ENCODE measurements at places on chromosomes 12 and 14. TPM values are rescaled to one million over a fixed set of nuclear protein-coding genes. Genes with fewer than 3 reads are reported as not detected.

GRCh38 chr12:126784328-126784921 lies 1482.5 kb upstream of the TMEM132C start:
- peak; percentile 63 for DNase-seq
- H3K27ac ChIP-seq, result no peak overlapping the region
- no peaks in the 10 kb centered on the region for H3K4me1 ChIP-seq
- no peak overlapping the region for H3K4me3 ChIP-seq
- H3K36me3 ChIP-seq, result no peaks in the 10 kb centered on the region
- H3K27me3 ChIP-seq, result no peaks in the 10 kb centered on the region

DNA sequence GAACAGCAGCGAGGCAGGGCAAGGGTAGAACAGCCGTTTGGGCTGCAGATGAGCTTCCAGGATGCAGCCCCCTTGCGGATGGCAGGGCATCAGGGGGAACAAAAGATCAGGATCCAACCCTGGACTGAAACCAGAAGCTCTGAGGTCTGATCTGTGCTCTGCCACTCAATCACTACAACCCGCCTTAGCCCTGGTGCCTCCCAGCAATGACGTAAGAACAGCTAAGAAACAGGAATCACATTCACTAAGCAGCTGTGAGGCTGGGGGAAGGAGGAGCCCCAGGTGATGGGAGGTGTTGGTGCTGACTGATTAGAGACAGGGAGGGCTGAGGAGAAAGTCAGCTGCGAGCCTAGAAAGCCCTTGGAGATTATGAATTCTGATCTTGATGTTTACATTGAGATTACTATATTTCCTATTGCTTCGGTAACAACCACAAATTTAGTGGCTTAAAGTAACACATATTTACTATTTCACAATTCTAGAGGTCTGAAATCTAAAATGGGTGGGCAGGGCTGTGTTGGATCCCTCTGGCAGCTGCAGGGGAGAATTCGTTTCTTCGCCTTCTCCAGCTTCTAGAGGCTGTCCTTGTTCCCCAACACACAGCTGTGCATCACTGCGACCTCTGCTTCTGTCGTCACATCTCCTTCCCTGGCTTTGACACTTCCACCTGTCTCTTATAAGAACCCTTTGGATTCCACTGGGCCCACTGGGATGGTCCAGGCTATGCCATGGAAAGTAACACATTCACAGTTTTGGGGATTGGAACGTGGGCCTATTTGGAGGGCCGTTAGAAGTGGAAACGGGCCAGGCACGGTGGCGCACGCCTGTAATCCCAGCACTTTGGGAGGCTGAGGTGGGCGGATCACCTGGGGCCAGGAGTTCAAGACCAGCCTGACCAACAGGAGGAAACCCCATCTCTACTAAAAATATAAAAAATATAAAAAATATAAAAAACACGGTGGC lies 6.1 kb upstream of the CD9 start:
- peaks cover 24% of the 10 kb centered on the region for H3K4me1 ChIP-seq
- no peaks in the 10 kb centered on the region for H3K27me3 ChIP-seq
- H3K4me3 ChIP-seq, result no peak overlapping the region
- DNase-seq, result peak; percentile 67

Gene FITM1
- 137 TPM for total RNA-seq

- H3K27ac ChIP-seq, result no peak overlapping the region
- no peaks in the 10 kb centered on the region for H3K4me1 ChIP-seq
- H3K27me3 ChIP-seq, result no peaks in the 10 kb centered on the region
- H3K36me3 ChIP-seq, result no peaks in the 10 kb centered on the region
Measured at GRCh38 chr12:90045559-90045958, 336.9 kb upstream of the ATP2B1 start.

- H3K27ac ChIP-seq, result no peak overlapping the region
- no peak for DNase-seq
- H3K27me3 ChIP-seq, result no peaks in the 10 kb centered on the region
- H3K4me1 ChIP-seq, result no peaks in the 10 kb centered on the region
- H3K36me3 ChIP-seq, result no peaks in the 10 kb centered on the region
Measured at GRCh38 chr14:80609055-80609454, 332.5 kb downstream of the CEP128 start.

Gene CRACR2A
- total RNA-seq, result 14.3 TPM

Gene TMEM119
- total RNA-seq, result 19.1 TPM

GRCh38 chr12:20339060-20339459 lies 29.3 kb upstream of the PDE3A start:
- H3K27ac ChIP-seq, result peak overlapping the region; percentile 15
- no peak for DNase-seq
- H3K4me3 ChIP-seq, result no peak overlapping the region
- H3K4me1 ChIP-seq, result peaks cover 11% of the 10 kb centered on the region
- H3K36me3 ChIP-seq, result no peaks in the 10 kb centered on the region
- H3K27me3 ChIP-seq, result no peaks in the 10 kb centered on the region

DNA sequence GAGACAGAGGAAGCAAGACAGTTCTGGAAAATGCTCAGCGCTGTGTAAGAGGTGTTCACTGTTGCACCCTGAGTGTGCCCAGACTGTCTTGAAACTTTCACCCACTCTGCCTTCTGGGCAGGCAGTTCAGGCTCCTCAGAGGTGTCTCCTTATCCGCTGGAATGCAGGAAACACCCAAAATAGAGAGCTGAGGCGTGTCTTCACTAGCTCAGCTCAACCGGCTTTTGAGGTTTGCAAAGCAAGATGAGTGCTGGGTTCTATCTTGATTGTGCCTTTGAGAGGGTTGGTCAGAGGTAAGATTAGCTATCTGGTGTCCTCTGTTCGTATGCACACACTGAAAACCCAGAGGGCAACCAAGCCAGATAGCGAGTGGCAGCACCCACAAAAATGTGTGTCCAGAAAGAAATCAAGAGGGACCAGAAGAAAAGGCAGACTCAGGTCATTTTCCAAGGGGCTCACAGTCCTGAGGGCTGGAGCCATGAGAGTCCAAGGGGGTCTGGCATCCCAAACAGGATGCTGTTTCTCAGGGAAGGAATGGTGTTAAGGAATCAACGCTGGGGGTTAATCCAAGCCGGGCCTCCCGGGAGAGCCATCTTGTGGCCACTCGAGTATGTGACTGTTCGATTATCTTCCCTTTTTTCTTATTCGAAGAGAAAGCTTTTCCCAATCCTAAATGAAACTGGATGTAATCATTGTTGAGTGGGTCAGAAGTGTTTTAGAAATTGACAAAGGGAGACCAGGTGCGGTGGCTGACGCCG lies 47.1 kb downstream of the TBX3 start:
- no peaks in the 10 kb centered on the region for H3K36me3 ChIP-seq
- H3K27ac ChIP-seq, result no peak overlapping the region
- DNase-seq, result no peak
- no peaks in the 10 kb centered on the region for H3K27me3 ChIP-seq
- H3K4me3 ChIP-seq, result no peak overlapping the region
- no peaks in the 10 kb centered on the region for H3K4me1 ChIP-seq

GRCh38 chr12:131195796-131196195 lies 242.1 kb downstream of the ADGRD1 start:
- H3K36me3 ChIP-seq, result no peaks in the 10 kb centered on the region
- H3K27me3 ChIP-seq, result no peaks in the 10 kb centered on the region
- no peak overlapping the region for H3K27ac ChIP-seq
- no peaks in the 10 kb centered on the region for H3K4me1 ChIP-seq

GRCh38 chr14:54396183-54396492 lies 669 bp upstream of the CDKN3 start:
- H3K4me3 ChIP-seq, result peak overlapping the region; percentile 73
- H3K36me3 ChIP-seq, result no peaks in the 10 kb centered on the region
- peak overlapping the region; percentile 39 for H3K27ac ChIP-seq
- H3K4me1 ChIP-seq, result no peaks in the 10 kb centered on the region
- no peak for DNase-seq
- no peaks in the 10 kb centered on the region for H3K27me3 ChIP-seq

DNA sequence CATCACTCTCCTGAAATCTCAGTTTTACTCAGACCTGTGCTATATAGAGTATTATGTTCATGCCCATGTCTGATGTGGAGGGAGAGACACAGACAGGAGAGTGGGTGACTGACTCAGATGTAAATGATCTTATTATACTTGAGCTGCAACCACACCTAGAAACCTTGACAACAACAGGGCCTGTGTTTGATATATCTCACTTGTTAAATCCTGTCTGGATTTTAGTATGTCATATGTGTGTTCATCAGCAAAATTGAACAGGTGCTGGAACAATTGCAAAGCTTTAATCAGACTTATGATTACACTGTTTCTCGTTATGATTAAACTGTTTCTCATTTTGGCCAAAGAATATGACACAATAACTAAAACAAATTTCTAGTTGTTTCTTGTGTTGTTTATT lies 37.7 kb downstream of the DIP2B start:
- peak overlapping the region; percentile 39 for H3K27ac ChIP-seq
- H3K36me3 ChIP-seq, result no peaks in the 10 kb centered on the region
- peaks cover 32% of the 10 kb centered on the region for H3K4me1 ChIP-seq
- no peak overlapping the region for H3K4me3 ChIP-seq
- no peaks in the 10 kb centered on the region for H3K27me3 ChIP-seq
- peak; percentile 64 for DNase-seq

Gene ASCL1
- not detected for total RNA-seq

Gene KRT83
- total RNA-seq, result not detected

DNA sequence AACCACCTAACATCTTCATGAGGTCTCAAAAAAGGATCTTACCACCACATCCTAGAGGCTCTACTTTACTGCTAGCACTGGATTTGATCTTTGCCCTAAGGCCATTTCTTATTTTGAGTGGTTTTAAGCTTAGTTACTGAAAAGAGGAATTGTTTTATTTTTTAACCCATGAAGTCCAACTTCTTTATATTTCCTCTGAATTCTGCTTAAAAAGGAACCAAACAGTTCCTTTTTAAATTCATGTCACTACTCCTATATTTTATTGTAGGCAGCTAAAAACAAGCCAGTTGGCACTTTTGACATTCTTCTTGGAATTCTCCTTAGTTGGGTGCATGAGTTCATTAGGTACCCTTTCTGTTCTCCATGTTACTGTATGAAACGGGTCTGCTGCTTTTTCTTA lies 76.4 kb downstream of the FGD4 start:
- no peak overlapping the region for H3K4me3 ChIP-seq
- no peaks in the 10 kb centered on the region for H3K27me3 ChIP-seq
- DNase-seq, result no peak
- no peaks in the 10 kb centered on the region for H3K36me3 ChIP-seq
- H3K27ac ChIP-seq, result no peak overlapping the region
- peaks cover 25% of the 10 kb centered on the region for H3K4me1 ChIP-seq

Gene CCDC197
- not detected for total RNA-seq

DNA sequence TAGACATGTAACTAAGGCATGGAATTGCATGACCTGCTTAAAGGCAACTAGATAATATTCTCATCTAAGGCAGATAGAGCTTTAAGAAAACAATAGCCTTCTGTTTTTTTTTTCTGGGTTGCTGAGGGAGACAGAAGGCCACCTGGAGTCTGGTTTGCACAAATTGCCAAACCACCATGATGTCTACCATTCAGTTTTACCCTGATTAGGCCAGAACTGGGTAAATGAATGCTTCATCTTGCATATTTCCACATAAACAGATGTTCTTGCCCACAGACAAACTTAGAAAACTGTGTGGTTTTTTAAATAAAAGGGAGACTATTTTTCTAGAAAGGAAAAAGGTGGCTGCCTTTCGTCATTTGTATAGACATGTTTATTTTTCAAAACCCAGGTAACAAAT lies 278.7 kb upstream of the PRICKLE1 start:
- no peaks in the 10 kb centered on the region for H3K27me3 ChIP-seq
- H3K27ac ChIP-seq, result peak overlapping the region; percentile 6
- DNase-seq, result no peak
- H3K4me1 ChIP-seq, result no peaks in the 10 kb centered on the region

Gene SLC4A8
- 0.08 TPM for total RNA-seq

GRCh38 chr12:130973109-130973508 lies 19.4 kb downstream of the ADGRD1 start:
- no peaks in the 10 kb centered on the region for H3K36me3 ChIP-seq
- peaks cover 3% of the 10 kb centered on the region for H3K27me3 ChIP-seq
- no peak overlapping the region for H3K4me3 ChIP-seq
- DNase-seq, result no peak

GRCh38 chr14:100682749-100683148 lies 43.9 kb upstream of the DLK1 start:
- H3K4me1 ChIP-seq, result peaks cover 31% of the 10 kb centered on the region
- no peak overlapping the region for H3K4me3 ChIP-seq
- DNase-seq, result no peak
- no peaks in the 10 kb centered on the region for H3K27me3 ChIP-seq

Gene RASSF8
- total RNA-seq, result 24.5 TPM

Gene TBX3
- total RNA-seq, result not detected

DNA sequence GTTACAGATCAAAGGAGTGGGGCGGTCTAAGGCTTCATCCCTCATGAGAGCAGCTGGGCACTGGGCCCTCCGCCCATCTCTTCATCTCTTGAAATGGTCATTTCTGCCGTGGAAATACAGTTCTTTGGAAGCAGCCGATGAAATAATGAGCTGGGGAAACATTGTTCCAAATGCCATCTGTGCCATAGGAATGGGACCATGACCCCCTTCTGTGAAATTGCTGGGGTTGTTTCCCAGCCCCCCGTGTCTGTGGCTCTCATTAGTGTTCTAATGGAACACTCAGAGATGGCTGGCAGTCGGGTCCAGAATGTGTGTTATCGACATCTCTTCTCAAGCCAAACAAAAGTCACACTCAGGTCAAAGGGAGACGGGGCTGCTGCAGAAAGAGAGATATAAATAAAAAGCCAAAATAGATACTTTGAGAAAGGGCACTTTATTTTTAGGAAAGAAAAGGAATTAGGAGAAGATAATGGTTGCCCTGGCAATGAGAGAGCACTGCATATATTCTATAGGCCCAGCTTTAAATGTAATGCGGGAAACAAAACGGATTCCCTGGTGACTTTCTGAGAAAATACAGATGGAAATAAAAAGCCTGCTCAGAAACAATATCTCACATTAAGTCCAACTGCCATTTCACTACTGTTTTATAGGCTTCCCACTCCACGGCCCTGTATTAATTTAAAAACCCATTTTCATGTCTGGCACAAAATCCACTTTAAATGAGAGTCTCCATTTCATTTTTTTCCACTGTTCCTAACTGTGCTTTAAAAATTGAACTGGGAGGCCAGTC lies 107.1 kb downstream of the TTC8 start:
- no peaks in the 10 kb centered on the region for H3K4me1 ChIP-seq
- no peak overlapping the region for H3K4me3 ChIP-seq
- H3K27me3 ChIP-seq, result no peaks in the 10 kb centered on the region
- H3K36me3 ChIP-seq, result no peaks in the 10 kb centered on the region
- no peak overlapping the region for H3K27ac ChIP-seq

Gene KRT5
- total RNA-seq, result not detected

GRCh38 chr14:26218861-26219260 lies 379.0 kb downstream of the NOVA1 start:
- no peaks in the 10 kb centered on the region for H3K4me1 ChIP-seq
- no peak for DNase-seq
- H3K27ac ChIP-seq, result no peak overlapping the region
- no peak overlapping the region for H3K4me3 ChIP-seq
- no peaks in the 10 kb centered on the region for H3K36me3 ChIP-seq
- H3K27me3 ChIP-seq, result peaks cover 3% of the 10 kb centered on the region

DNA sequence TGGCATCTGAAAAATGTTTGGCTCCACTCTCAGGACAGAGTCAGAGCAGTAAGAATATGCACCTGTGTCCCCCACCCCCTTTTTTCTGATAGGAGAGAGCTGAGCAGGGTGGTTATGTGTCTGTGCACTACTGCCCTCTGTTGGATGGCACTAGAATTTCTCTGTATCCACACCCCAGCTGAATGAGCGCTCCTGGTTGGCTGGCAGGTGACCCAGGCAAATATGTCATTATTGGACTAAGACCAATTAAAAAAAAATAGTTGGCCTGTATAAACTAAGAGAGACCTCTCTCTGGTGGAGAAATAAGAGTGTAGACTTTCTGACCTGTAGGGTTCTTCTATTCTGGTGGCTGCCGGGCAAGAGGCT lies 107.0 kb downstream of the PTCSC3 start:
- peak; percentile 66 for DNase-seq
- H3K27me3 ChIP-seq, result no peaks in the 10 kb centered on the region
- no peaks in the 10 kb centered on the region for H3K4me1 ChIP-seq
- no peaks in the 10 kb centered on the region for H3K36me3 ChIP-seq
- no peak overlapping the region for H3K4me3 ChIP-seq

Measured in SJCRH30 (cell line).